AML-193 (cell line): ENCODE measurements at places on chromosomes 11 and 22.

GRCh38 chr11:134645576-134645975, 233.5 kb upstream of the B3GAT1 start:
- no peak for DNase-seq

GRCh38 chr11:10413268-10413667, 41.8 kb upstream of the AMPD3 start:
- DNase-seq = peak; percentile 68

DNA sequence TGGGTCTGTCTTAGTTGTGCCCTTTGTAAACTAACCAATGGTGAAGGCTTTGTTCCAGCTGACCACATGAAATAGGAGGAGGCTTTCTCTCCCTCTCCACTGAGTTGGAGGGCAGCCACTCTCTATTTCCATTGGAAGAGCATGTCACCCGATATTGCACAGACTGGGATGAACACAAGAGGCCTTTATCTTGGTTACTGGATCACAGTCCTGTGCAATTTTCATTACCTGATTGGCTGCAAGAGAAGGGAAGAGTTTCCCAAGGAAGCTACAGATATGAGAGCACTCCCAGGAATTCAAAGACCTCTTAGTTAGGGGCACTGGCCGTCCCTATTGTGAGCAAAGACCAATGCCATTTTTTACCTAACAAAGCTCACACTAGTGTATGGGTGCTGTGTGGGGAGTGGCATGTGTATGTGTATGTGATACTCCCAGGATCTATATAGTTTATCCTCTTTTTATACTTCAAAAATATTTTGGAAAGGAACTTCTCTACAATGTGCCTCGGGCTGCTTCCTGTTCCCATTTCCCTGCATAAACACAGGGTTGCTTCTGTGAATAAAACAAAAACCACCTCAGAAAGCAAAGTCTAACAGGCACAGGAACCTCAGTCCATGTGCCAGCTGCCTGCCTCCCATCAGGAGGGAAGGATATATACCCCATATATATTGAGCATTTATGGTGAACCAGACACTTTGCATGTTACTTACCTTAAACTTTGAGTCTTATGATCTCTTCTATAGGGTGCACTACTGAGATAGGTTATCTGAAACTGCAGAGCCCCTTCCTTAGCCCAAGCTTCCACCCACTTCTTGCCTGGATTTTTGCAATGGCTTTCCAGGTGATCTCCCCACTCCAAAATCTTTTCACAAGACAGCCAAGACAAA, 126.5 kb downstream of the RASSF10 start:
- DNase-seq = no peak

- no peak for DNase-seq
Measured at GRCh38 chr11:43953521-43953920, 11.1 kb downstream of the C11orf96 start.

DNA sequence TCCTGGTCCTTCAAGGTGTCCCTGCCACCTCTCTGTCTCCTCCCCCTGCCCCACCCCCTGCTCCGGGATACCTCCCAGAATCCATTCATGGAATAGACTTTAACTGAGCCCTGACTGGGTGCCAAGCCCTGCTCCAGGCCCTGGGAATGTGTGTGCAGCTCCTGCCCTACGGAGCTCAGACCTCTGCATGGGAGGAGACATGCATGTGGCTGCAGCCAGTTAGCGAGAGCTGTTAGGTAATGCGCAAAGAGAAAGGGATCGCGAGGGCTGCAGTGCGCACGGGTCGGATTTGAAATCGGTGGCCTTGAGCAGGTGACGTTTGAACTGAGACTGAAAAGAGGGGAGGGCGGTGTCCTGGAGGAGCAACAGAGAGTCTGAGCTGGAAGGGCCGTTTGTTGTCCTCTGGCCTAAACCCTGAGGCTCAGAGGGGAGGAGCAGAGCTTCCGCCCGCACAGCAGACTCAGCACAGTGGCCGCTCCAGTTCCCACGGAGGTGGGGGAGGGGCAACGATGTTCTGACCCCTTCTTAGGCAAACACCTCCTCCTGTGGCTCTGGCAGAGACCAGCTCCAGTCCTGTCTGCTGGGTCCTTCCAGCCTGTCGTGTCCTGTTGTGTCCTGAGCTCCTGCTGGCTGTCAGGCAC, 19.8 kb upstream of the LRRC10B start:
- DNase-seq = no peak

DNA sequence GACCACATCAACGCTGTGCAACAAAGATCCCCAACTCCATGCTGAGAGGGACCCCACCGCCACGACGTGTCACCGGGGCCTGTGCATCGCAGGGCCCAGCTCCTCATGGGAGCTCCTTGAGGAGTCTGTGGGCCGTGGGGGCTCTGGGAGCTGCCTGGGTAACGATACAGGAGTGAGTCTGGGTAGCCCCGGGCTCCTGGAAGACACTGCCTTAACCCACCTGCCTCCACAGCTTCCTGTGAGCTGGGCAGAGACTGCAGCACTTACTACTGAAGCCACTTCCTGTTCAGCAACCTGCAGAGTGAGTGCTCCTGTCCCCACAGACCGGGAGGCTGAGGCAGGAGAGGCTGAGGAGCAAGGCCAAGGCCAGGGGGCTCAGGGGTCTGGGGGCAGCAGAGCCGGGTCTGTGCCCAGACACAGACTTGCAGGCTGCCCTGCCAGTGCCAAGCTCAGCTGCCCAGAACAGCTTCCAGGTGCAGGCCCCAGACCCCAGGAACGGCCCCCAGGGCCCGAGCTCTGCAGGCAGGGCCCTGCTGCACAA, 226.7 kb downstream of the BRD1 start:
- DNase-seq = no peak

GRCh38 chr11:11710556-11710955, 88.8 kb upstream of the GALNT18 start:
- DNase-seq = no peak

DNA sequence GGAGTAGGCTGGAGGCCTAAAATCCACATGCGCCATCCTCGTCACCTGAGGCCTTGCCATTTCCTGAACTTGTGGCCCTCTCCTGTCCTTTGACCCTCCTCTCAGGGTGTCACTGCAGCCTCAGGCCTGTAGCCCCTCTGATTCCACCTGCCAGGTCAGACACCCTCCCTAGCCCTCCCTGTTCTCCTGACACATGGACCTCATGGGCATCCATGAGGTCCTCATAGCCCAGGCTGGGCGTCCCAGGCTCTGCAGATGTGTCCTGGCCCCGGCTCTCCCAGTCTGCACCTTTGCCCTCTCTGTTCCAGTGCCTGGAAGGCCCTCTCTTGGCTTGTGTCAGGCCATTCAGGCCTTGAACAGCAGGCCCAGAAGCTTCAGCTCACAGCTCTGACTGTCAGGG, 15.8 kb downstream of the RAB36 start:
- DNase-seq = no peak

- DNase-seq = peak; percentile 1
Measured at GRCh38 chr22:25362215-25362882, 142.9 kb downstream of the CRYBB2 start.

DNA sequence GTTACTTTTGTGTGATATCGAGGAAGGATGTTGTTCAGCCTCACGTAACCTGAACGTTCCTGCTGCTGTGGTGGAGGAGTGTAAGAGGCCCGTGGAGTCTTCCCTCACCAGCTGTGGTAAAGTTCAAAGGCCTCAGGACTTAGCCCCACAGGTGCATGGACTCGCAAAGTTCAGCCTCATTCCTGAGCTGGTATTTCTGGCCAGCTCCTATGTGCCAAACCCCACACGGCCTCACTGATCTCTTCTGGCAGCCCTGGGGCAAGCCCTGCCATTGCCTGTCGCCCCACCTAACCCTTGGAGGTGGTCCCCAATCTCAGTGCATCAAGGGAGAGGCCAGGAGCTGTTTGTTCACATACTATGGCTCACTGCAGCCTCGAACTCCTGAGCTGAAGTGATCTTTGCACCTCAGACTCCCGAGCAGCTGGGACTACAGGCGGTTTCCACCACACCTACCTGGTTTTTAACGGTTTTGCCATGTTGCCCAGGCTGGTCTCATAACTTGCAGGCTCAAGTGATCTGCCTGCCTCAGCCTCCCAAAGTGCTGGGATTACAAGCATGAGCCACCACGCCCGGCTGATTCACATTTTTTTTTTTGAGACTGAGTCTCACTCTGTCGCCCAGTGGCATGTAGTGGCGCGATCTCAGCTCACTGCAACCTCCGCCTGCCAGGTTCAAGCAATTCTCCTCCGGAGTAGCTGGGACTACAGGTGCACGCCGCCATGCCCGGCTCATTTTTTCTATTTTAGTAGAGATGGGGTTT, 2.2 kb downstream of the PHRF1 start:
- DNase-seq = no peak

- no peak for DNase-seq
Measured at GRCh38 chr22:25383892-25384291, 164.5 kb downstream of the CRYBB2 start.

DNA sequence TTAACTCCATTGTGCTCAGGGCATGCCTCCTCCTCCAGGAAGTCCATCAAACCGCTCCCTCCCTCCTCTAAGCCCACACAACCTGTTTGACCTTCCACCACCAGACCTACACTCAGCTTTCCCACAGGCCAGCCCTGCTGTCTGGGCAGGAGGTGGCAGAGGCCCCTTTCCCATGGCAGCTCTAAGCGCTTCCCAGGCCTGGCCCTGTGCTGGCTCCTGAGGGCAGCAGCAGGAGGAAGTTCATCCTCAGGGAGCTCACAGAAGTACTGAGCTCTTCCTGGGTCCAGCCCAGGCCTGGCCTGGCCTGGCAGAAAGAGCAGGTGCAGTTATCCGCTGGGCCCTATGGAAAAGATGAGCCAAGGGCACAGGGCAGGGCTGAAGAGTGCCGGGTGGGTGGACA, 31.4 kb downstream of the ARAP1 start:
- DNase-seq = no peak

- DNase-seq = no peak
Measured at GRCh38 chr11:3090096-3090901, 33.1 kb upstream of the CARS1 start.

- DNase-seq = no peak
Measured at GRCh38 chr11:35033011-35033410, 106.0 kb upstream of the CD44 start.

GRCh38 chr22:42562279-42562678, 8.5 kb downstream of the SERHL2 start:
- no peak for DNase-seq
